Lung (tissue), 17 donors: ENCODE measurements at places on chromosomes 4 and X.

DNA sequence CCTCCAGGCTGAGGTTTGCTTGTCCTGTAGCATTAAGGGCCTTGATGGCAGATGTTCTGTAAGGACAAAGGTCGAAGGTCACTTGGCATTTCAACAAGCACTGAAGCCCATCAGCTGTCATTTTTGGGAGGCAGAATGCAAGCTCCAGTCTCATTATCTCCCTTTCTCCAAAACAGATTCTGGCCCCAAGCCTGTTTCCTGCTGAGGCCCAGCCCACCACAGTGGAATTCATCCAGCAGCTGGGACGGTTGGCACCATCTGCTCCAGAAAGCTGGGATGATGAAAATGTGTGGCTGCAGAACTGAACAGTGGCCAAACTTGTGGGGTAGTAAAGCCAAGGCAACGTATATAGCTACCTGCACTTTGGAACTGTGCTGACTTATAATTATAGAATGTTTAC, 17.7 kb upstream of the PPEF2 start:
- peak; percentile 72 for DNase-seq

GRCh38 chrX:53050841-53051240, 2.3 kb downstream of the GPR173 start:
- no peak for DNase-seq

- no peak for DNase-seq
Measured at GRCh38 chr4:159051245-159052071, 51.4 kb upstream of the RAPGEF2 start.

GRCh38 chr4:121707344-121707743, 10.6 kb upstream of the ANXA5 start:
- no peak for DNase-seq

DNA sequence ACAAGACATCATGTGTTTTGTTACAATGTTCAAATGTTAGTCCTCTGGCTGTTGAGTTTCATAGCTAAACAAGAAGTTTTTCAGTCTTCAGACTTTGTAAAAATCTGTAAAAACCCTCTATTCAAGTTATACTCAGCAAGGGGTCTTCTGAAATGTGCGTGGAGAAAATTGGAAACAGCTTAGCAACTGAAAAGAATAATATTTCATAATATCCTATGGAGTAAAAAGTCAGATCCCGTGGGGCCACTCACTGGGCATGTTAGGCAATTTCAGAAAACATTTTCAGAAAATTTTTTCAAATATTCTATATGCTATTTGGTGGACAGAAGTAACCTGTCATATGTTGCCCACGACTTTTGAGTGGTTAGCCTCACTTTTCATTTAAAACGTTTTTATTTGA, 118.3 kb downstream of the CORIN start:
- no peak for DNase-seq

DNA sequence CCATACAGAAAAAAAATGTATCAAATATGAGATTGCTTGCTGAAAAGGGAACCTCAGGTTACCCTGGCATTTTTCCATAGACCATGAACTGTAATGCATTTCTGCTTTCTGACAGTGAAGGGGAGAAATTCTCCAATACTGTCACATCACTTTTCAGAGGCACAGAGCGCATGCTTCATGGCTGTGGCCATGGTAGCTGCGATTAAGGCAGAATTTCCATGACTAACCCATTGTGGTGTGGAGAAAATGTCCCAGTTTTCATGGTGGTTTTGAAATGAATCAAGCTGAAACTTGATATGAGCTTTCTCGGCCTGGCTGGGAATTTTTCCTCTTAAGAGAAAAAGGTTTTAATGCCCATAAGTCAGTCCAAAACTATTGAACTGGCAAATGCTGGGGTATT, 39.5 kb upstream of the MAP3K15 start:
- DNase-seq = no peak

DNA sequence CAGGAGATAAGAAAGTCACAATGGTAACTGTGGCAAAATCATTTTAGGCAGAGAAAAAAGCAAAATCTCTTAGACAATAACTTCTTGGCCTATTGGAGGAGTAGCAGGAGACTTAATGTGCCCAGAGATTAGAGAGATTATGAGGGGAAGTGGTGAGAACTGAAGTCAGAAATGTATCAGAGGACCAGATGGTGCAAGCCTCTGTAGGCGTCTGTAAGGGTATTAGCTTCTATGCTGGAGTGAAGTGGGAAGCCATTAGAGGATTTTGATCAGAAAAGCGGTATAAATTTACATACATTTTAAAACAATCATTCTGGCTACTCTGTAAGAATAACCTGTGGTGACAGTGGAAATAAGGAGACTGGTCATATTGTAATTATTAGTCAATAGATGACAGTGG, 236.7 kb downstream of the FAT4 start:
- DNase-seq = no peak

DNA sequence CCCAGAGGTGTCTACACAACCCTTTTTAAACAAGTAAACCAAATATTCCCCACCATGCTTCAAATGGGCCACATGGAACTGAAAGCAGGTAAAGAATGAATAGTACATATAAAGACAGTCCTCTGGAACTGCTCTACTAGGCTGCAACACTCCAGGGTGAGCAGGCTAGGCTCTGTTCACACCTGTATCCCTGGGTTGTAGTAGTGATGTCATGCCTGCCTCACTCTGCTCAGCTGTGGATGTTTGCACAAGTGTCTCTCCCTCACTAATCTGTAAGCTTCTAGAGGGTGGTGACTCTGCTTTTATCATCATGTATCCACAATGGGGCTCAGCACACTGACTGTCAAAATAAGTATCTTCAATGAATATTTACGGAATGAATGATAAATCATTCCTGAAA, 20.4 kb downstream of the LEF1 start:
- no peak for DNase-seq

- no peak for DNase-seq
Measured at GRCh38 chr4:33850371-33850902, 2393.9 kb downstream of the ARAP2 start.

- peak; percentile 57 for DNase-seq
Measured at GRCh38 chrX:153708415-153708814, 15.8 kb downstream of the BCAP31 start.

DNA sequence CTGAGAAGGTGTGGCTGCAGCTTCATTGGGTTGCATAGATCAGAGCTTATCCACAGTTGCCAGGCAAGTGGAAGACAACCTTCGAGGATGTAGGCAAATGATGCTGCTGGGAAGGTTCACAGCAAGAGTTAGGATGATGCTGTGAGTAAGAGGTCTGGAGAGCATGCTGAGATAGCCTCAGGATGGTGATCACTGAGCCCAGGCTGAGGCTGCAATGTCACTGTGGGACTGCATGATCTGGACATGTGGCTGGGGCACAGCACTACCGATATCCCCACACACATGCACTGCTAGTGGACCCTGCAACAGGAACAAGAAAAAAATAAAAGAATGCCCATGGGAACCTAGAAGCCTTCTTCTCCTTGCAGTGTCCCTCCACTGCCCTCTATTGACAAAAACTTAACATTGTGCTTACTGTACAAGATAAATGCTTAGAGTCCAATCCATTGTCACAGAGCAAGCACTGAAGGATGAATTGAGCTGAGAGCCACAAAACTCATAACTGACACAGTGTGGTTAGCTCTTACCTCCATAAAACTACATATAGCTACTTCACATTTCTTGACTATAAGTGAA, 105.6 kb downstream of the CNKSR2 start:
- DNase-seq = peak; percentile 82

GRCh38 chr4:4735870-4736269, 123.6 kb upstream of the MSX1 start:
- DNase-seq = peak; percentile 90

- peak; percentile 82 for DNase-seq
Measured at GRCh38 chrX:56995271-56995994, at the start of gene SPIN3. SPIN3 (minus strand) TSS chrX:56995541; CDS start chrX:56994947, 594 bp downstream.

GRCh38 chr4:136931781-136932180, 600.5 kb downstream of the PCDH18 start:
- no peak for DNase-seq

DNA sequence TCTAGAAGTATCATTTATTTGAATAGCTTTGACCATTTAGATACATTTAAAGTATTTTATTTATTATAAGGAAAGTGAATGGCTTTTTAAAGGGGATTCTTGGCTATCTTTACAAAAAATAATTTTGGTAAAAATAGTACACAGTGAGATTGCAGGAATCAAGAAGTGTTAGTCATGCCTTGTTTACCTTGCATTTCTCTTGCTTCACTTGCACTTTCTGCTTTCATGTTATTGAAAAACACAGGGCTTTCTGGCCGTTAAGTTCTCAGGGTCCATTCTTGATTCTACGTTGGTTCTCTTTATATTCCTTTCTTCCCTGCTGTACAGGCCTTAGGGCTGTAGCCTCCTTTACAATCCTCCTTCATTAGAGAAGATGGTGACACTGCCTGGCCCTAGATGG, 21.8 kb upstream of the SEC24D start:
- no peak for DNase-seq

- no peak for DNase-seq
Measured at GRCh38 chrX:48956728-48957414, 536 bp downstream of the OTUD5 start.

DNA sequence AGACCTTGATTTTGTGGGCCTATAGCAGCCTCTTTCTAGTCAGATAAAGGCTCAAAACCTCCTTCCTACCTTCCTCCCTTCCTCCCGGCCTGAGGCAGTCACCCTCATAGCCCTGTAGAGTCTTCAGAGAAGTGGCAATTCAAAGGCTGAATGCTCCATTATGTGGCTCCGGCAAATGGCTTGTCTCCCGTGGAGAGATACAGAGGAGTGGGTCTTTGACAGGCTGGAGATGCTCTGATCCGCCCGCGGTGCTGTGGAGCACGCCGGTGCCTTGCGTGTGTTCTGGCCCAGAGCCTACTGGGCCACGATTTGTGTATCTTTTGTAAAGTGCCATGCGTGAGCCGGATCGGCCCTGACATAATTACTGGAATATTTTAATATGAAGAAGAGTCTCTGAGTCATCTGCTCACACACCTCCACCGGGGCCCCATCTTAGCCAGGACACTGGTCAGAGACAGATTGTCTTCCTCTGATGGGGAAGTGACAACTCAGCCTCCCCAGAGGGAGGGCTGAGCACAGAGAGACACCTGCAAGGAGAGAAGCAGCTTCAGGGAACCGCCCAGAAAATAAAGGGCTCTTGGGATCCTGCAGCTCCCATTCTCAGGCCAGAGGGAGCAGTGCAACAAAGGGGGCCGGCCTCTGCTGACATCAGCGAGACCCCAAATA, 88.7 kb downstream of the DCTD start:
- DNase-seq = no peak

DNA sequence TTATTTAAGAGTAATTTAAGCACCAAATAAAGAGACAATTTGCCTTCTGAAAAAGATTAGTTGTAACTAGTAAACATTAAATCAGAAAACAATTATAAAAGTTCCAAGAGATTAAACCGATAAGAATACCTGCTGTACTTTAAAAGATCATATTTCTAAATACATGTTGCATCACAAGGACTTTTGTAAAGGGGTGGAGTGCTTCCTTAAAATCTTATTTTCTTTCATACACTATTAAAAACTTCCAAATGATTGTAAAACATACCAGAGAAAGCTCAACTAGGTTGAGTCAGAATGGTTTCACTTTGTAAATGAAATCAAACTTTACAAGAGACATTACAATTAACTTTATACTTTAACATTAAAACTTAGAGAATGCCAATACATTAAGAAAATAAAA, 41.8 kb downstream of the ACSL4 start:
- no peak for DNase-seq

DNA sequence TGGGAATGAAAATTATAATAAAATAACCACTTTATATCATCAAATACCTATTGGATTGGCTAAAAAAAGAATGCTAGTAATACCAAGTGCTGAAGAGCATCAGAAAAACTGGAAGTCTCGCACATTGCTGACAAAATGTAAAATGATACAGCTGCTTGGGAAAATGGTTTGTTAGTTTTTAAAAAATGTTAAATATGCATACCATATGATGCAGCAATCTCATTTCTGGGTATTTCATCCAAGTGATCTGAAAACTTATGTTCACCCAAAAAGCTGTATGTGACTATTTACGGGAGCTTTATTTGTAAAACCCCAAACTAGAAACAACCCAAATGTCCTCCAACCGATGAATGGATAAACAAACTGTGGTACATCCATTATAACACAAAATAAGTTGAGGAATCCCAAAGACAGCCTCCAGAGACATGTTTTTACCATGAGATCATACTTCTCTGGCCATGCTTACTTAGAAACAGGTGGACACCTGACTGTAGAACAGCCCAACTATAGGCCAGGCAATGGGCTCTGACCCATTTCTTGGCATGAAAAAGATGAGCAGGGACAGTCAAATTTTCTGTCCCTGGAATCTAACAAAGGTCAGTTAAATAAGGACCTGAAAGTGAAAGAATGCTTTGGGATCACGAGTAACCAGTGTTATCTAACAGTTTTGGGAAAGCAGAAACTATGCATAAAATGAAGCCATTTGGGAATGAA, 47.5 kb upstream of the FAM120C start:
- peak; percentile 4 for DNase-seq

DNA sequence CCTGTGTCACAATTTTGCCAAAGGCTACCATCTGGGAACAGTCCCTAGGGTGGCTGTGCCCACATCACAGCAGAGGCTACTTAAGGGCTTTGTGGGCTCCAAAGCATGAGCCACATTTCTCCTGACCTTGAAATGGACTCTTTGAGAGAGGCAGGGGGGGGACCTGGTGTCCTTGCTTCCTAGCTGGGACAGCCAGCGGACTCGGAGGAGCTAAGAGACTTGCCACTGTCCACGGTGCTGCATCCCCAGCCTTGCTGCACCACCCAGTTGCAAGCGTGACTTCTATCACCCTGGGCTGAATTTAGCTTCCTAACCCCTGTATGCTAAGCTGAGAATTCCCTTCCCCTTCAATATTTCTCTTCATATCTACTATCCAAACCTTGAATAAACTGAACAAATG, 99.0 kb downstream of the PHKA2 start:
- DNase-seq = peak; percentile 13

DNA sequence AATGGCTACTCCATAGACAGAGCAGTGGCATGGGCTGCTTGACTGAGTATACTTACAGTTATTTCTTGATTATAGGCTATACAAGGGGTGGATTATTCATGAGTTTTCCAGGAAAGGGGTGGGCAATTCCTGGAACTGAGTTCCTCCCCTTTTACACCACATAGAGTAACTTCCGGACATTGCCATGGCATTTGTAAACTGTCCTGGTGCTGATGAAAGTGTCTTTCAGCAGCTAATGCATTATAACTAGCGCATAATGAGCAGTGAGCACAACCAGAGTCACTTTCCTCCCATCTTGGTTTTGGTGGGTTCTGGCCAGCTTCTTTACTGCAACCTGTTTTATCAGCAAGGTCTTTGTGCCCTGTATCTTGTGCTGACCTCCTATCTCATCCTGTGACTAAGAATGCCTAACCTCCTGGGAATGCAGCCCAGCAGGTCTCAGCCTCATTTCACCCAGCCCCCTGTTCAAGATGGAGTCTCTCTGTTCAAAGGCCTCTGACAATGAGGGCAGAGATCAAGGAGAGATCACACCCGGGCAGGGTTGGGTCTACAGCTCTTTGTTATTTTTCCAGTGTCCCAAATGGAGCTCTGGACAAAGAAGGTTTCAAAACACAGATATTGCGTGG, 468.4 kb upstream of the PRKX start:
- DNase-seq = no peak

GRCh38 chr4:128517096-128517738, 229.6 kb upstream of the PGRMC2 start:
- peak; percentile 57 for DNase-seq

- DNase-seq = peak; percentile 87
Measured at GRCh38 chr4:40940317-40940741, 190.6 kb downstream of the NSUN7 start.

GRCh38 chrX:2642791-2643190, 48.3 kb upstream of the CD99 start:
- no peak for DNase-seq
